Esophagus muscularis mucosa (tissue), 4 donors: ENCODE measurements at places on chromosomes 12 and 14. TPM values are rescaled to one million over a fixed set of nuclear protein-coding genes. Genes with fewer than 3 reads are reported as not detected.

Gene VDR
- 2.5 TPM for total RNA-seq

Gene CDCA3
- 1.2 TPM for total RNA-seq

Gene PRICKLE1
- 12.5 TPM for total RNA-seq

Gene SYNDIG1L
- total RNA-seq: 0.29 TPM

Gene PPP1R3E
- total RNA-seq: 5.4 TPM

Gene MAP1LC3B2
- 1.8 TPM for total RNA-seq

Gene SLC10A1
- not detected for total RNA-seq

GRCh38 chr12:43501703-43502102 lies 50.3 kb downstream of the ADAMTS20 start:
- no peaks in the 10 kb centered on the region for H3K27me3 ChIP-seq
- H3K36me3 ChIP-seq: no peaks in the 10 kb centered on the region
- DNase-seq: no peak
- H3K4me1 ChIP-seq: no peaks in the 10 kb centered on the region
- H3K27ac ChIP-seq: no peak overlapping the region
- no peak overlapping the region for H3K4me3 ChIP-seq

DNA sequence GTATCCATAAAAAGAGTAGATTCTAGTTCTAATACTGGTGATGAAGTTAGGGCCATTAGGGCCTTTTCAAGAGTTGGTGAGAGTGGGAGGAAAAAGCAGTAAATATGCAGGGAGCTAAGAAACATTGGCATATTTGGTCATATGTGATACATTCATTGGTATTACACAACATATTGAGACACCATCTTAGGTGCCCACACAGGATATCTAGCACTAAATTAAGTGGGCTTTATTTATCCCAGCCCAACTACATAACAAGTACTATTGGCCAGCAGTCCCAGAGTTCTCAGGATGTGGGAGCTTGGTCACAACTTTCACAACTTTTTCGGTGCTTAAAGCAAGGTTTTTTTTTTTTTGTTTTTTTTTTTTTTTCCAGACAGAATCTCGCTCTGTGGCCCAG lies 2.0 kb upstream of the ING4 start:
- no peak overlapping the region for H3K4me3 ChIP-seq
- H3K36me3 ChIP-seq: peaks cover 36% of the 10 kb centered on the region
- peaks cover 26% of the 10 kb centered on the region for H3K4me1 ChIP-seq
- no peaks in the 10 kb centered on the region for H3K27me3 ChIP-seq
- DNase-seq: no peak
- no peak overlapping the region for H3K27ac ChIP-seq

- H3K4me3 ChIP-seq: no peak overlapping the region
- no peak for DNase-seq
- H3K36me3 ChIP-seq: no peaks in the 10 kb centered on the region
- no peaks in the 10 kb centered on the region for H3K4me1 ChIP-seq
Observed at GRCh38 chr12:28626504-28626903, 436.2 kb downstream of the CCDC91 start.

- DNase-seq: no peak
- no peak overlapping the region for H3K4me3 ChIP-seq
- no peaks in the 10 kb centered on the region for H3K4me1 ChIP-seq
- peaks cover 3% of the 10 kb centered on the region for H3K27me3 ChIP-seq
Observed at GRCh38 chr12:53766881-53767280, 15.1 kb upstream of the CISTR start.

- H3K27ac ChIP-seq: no peak overlapping the region
- H3K27me3 ChIP-seq: no peaks in the 10 kb centered on the region
- H3K36me3 ChIP-seq: no peaks in the 10 kb centered on the region
- DNase-seq: no peak
- H3K4me3 ChIP-seq: no peak overlapping the region
Observed at GRCh38 chr14:92926931-92927330, 4.0 kb downstream of the CHGA start.

- H3K27me3 ChIP-seq: no peaks in the 10 kb centered on the region
- no peak overlapping the region for H3K4me3 ChIP-seq
- DNase-seq: no peak
- H3K36me3 ChIP-seq: peaks cover 7% of the 10 kb centered on the region
- H3K4me1 ChIP-seq: no peaks in the 10 kb centered on the region
- H3K27ac ChIP-seq: no peak overlapping the region
Observed at GRCh38 chr12:976644-977043, 14.4 kb upstream of the ERC1 start.

DNA sequence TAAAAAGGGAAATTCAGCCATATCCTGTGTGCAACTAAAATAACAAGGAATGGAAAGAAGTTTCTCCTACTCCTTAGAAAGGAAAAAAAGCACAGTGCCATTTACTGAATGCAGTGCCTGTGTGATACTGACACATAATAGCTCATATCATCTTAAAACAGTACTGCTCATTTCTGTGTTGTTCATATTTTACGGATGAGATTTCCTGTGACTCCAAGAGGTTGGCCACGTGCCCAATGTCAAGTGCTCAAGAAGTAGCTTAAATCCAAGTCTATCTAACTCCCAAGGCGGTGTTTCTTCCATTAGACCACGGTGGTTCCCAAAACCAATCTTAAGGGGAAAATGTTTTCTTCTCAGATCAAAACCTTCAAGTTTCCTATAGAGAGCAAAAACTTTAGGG lies 20.0 kb downstream of the MAP3K9 start:
- H3K4me1 ChIP-seq: no peaks in the 10 kb centered on the region
- no peak overlapping the region for H3K27ac ChIP-seq
- H3K4me3 ChIP-seq: no peak overlapping the region
- H3K36me3 ChIP-seq: no peaks in the 10 kb centered on the region
- no peaks in the 10 kb centered on the region for H3K27me3 ChIP-seq
